Adrenal gland (tissue), 19 donors: ENCODE measurements at places on chromosomes 16 and 17. TPM values are rescaled to one million over a fixed set of nuclear protein-coding genes. Genes with fewer than 3 reads are reported as not detected.

GRCh38 chr17:55159251-55159650 is 105.5 kb upstream of the HLF start:
- no peaks in the 10 kb centered on the region for H3K27me3 ChIP-seq
- no peak for DNase-seq
- no peak overlapping the region for H3K4me3 ChIP-seq
- peaks cover 4% of the 10 kb centered on the region for H3K4me1 ChIP-seq
- no peak overlapping the region for H3K27ac ChIP-seq
- no peaks in the 10 kb centered on the region for H3K36me3 ChIP-seq

DNA sequence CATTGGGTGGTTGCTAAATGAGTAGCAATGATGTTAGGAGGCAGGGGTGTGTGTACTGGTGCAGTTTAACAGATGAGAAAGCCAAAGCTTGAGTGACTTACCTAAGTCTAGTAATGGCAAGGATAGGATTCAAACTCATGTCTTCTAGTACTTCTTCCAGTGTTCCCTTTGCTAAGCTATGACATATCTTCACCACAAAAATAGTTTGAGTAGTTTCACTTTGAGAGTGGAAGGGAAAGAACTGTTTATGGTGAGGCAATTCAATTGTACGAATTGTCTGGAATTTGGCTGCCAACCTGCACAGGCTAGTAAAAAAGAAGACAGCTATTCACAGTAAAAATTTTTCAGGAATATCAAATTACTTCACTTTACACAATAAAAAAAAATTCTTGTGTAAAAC is 138.0 kb downstream of the NLK start:
- no peaks in the 10 kb centered on the region for H3K27me3 ChIP-seq
- DNase-seq: no peak
- no peak overlapping the region for H3K27ac ChIP-seq
- H3K36me3 ChIP-seq: peaks cover 2% of the 10 kb centered on the region
- no peak overlapping the region for H3K4me3 ChIP-seq
- H3K4me1 ChIP-seq: no peaks in the 10 kb centered on the region

GRCh38 chr17:30950669-30951399 is 20.0 kb upstream of the RNF135 start:
- H3K36me3 ChIP-seq: no peaks in the 10 kb centered on the region
- no peak overlapping the region for H3K4me3 ChIP-seq
- no peaks in the 10 kb centered on the region for H3K27me3 ChIP-seq
- peaks cover 8% of the 10 kb centered on the region for H3K4me1 ChIP-seq
- peak; percentile 77 for DNase-seq

GRCh38 chr17:72984926-72985325 is 107.6 kb downstream of the SLC39A11 start:
- no peak overlapping the region for H3K27ac ChIP-seq
- peaks cover 6% of the 10 kb centered on the region for H3K4me1 ChIP-seq
- no peak for DNase-seq
- no peak overlapping the region for H3K4me3 ChIP-seq

DNA sequence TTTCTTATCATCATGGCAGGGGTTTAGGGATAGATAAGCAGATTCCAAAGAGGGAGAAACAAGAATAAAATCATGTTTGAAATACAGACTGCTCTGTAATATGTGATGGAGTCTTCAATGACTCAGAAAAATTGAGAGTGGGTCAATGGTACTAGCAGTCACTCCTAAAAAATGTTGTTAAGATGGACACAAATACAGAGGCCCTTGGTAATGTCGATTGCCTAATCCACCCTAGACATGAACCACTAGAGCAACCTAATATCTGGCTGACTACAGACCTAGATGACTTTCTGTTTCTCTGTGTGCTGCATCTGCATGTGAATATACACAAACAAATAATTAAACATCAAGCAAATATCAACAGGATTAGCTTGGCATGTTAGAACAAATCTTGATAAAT is 135.8 kb downstream of the CDH8 start:
- H3K4me3 ChIP-seq: no peak overlapping the region
- no peaks in the 10 kb centered on the region for H3K4me1 ChIP-seq
- no peaks in the 10 kb centered on the region for H3K27me3 ChIP-seq
- DNase-seq: no peak
- H3K36me3 ChIP-seq: no peaks in the 10 kb centered on the region

DNA sequence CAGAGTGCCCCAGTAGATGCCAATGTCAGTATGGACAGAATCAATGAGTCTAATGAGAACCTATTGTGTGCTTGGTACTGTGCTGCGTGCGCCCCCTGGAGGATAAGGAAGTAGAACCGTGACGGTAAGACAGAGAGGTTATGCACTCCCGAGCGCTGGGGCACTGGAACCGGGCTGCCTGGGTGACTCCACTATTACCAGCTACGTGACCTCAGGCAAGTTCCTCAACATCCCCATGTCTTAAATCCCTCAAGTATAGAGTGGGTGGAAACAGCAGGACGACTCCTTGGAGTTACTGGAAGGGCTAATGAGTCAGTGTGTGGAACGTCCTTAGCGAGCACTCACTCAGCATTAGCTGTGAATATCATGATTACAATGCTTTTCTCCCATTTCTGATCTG is 16.2 kb downstream of the CHST4 start:
- H3K4me3 ChIP-seq: no peak overlapping the region
- no peaks in the 10 kb centered on the region for H3K4me1 ChIP-seq

The TMEM235 gene
- 0.07 TPM for polyA plus RNA-seq

The SLC38A8 gene
- polyA plus RNA-seq: not detected
